ENCODE measurements at places on chromosomes 4 and X. TPM values are rescaled to one million over a fixed set of nuclear protein-coding genes. Genes with fewer than 3 reads are reported as not detected.

Gene ATOH1
- total RNA-seq = not detected

Gene RHOXF2
- not detected for total RNA-seq

Gene MTNR1A
- not detected for total RNA-seq

Gene SERPINA7
- not detected for total RNA-seq

Measured in vein endothelial cell (primary cell).